ENCODE measurements at places on chromosomes 11 and 22.

DNA sequence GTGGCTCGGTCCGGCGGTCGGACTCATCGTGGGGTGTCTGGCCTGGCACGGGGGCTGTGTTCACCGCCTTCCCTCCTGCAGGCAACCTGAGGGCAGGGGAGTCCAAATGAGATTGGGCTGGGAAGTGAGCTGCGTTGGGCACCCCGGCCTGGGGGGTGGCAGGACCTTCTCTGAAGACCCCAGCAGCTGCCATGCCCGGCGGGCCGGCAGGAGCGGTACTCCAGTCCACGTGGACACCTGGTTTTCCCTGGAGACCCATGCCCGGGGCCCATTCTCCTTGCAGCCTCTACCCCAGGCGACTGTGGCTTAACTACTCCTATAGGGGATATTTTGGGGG lies 24.5 kb downstream of the LRRC10B start:
- DNase-seq: no peak

DNA sequence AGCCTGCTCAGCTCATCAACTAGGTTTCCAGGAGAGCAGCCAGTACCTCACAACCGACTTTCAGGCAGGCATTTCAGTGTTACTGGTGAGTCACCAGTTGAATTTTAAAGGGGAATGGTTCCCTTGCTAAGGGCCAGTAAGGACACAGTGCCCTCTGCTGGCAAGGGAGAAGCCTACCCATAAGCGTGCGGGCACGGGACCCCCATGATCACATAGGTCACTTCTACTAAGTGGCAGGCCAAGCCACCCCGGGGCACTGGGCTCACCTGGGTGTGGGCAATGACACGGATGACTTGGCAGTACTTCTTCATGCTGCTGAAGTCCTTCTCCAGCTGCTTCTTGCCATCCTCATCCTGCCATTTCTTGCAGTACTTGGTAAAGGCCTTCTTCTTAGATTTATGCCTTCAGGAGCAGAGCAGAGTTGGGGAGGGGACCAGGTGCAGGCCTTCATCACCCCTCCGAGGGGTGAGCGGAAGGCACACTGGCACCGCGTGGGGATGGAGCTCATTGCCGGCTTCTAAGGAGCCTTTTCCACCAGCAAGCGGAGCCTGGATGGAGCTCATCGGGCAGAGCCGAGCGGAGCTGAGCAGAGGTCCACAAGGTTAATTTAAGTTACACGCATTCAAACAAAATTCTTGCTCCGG lies 2.9 kb downstream of the RPL3 start:
- peak; percentile 93 for DNase-seq

DNA sequence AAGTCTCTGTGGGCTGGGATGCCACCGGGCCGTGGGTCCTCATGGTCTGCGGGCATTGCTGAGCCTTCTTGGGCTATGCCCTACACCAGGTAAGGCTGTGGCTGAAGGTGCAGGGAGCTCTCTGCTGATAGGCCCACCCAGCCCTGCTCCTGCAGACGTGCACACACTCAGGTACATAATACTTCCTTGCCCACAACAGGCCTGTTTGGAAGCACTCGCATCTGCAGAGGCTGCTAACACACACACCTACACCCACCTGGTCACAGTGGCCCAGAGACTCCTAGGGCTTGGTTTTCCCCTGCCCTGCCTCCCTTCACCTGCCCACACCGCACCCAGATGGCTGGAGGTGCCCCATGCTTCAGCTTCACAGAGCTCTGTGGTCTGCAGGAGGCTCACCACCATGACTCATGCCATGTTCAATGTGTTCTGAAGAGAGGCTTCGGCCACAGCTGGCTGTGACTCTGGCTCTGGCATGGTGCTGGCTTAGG lies 72.8 kb upstream of the KCNQ1OT1 start:
- DNase-seq: peak; percentile 60

DNA sequence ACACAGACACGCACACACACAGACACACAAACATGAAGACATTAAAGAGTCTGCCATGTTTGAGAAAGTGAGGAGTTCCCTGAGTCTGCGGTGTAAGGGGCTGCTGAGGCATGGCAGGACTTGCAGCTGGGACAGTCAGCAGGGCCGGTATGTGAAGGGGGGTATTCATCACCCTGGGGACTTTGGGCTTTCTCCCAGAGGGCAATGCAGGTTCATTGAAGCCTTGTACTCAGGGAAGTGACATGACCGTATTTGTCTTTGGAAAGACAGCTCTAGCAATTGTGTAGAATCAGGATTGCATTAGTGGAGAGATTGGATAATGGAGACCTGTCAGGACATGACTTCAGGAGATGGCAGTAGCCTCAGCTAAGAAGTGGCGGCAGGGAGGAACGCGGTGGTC lies 9.4 kb upstream of the ADAMTS8 start:
- DNase-seq: no peak

- no peak for DNase-seq
Observed at GRCh38 chr11:69907611-69908010, 88.4 kb upstream of the FGF3 start.
